ENCODE measurements at places on chromosomes 7 and 10. TPM values are rescaled to one million over a fixed set of nuclear protein-coding genes. Genes with fewer than 3 reads are reported as not detected.

Gene FIGNL1
- polyA plus RNA-seq, result 32.8 TPM

Gene SLC39A12
- polyA plus RNA-seq, result not detected

Gene FEZF1
- 1.1 TPM for polyA plus RNA-seq

Gene TMEM176A
- not detected for polyA plus RNA-seq

Gene DIP2C
- 25.6 TPM for polyA plus RNA-seq

Gene DOCK4
- polyA plus RNA-seq, result 28.1 TPM

Gene DPP6
- 20.4 TPM for polyA plus RNA-seq

Gene LOXL4
- not detected for polyA plus RNA-seq

Gene HMX2
- not detected for polyA plus RNA-seq

Gene GPR158
- polyA plus RNA-seq, result 2.1 TPM

Gene ZNF800
- 4.2 TPM for polyA plus RNA-seq

Gene OR2A1
- not detected for polyA plus RNA-seq

Gene ATOH7
- 3.0 TPM for polyA plus RNA-seq
